ENCODE measurements at places on chromosomes 16 and 17.

GRCh38 chr16:57591086-57591869, 37.2 kb upstream of the ADGRG1 start:
- DNase-seq, result peak; percentile 91

- DNase-seq, result no peak
Measured at GRCh38 chr17:29038085-29038795, 4.7 kb upstream of the PIPOX start.

DNA sequence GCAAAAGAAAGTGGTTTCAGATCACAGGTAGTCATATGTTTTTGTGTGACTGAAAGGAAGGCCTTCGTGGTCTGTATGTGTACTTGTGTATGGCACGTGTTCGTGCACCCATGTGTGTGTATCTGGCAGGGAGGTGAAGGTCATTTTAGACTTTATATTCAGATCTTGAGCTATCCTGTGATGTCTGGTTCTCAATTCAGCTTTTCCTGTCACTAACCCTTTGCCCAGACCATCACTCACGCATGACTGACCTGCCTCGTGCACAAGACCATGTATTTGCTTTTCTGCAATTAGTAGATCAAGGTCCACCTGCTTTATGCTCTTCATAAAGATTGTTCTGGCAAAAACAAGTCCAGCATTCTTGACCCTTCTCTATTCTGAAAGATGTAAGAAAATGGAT, 139.7 kb upstream of the MAF start:
- DNase-seq, result no peak

- DNase-seq, result peak; percentile 90
Measured at GRCh38 chr17:58232707-58233156, 5.7 kb upstream of the LPO start.

DNA sequence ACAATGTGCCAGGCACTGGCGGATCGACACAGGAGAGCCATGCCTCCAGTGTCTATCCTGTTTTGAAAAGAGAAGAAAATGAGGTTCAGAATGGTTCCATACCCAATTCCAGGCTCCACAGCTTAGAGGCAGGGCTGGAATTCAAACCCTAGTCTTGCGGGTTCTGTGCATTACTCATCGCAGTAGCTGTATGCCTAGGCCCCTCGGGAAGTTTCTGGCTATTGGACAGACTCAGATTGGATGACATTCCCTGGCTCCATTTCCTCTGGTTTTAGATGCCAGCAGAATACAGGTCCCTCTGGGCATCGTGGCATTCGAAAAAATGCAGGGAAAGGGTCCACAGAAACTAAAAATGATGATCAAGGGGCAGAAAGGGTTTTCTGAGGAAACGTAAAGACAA, 184.7 kb downstream of the COPRS start:
- no peak for DNase-seq

DNA sequence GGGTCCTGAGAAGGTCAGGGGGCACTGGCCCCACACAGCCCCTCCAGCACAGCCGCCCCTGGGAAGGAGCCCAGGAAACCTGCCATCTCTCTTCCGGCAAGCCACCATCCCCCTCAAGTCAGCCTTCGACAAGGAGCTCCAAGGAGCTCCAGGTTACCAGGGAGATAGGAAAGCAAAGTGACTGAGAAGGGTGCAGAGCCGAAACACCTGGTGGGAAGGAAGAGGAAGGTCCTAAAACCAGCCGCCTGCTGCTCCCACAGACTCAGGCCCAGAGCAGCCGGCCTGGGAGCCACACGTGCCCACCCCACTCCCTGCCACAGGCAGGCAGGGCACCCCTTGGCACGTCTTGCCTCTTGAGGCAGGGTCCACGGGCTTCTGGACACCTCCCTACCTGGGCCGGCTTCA, 80.7 kb downstream of the TIMM22 start:
- no peak for DNase-seq

GRCh38 chr16:57600048-57600835, 28.2 kb upstream of the ADGRG1 start:
- peak; percentile 51 for DNase-seq

- peak; percentile 73 for DNase-seq
Measured at GRCh38 chr17:58332778-58333735, 4.5 kb upstream of the TSPOAP1 start.

GRCh38 chr17:4560837-4561256, 470 bp upstream of the GGT6 start:
- DNase-seq, result no peak

DNA sequence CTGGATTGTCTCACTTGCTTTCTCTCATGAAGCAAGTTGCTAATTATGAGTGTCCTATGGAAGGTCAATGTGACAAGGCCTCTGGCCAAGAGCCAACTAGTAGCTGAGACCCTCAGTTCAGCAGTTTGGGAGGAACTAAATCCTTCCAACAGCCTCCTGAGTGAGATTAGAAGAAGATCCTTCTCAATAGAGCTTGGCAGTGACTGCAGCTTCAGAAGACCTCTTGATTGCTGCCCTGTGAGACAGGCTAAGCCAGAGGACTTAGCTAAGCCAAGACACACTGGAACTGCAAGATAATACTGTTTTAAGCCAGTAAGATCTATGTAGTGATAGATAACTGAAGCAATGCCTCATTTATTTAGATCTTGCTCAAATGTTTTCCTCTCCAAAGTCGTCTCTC, 34.3 kb downstream of the PCTP start:
- DNase-seq, result no peak

- no peak for DNase-seq
Measured at GRCh38 chr16:53672461-53672860, 31.2 kb downstream of the RPGRIP1L start.

DNA sequence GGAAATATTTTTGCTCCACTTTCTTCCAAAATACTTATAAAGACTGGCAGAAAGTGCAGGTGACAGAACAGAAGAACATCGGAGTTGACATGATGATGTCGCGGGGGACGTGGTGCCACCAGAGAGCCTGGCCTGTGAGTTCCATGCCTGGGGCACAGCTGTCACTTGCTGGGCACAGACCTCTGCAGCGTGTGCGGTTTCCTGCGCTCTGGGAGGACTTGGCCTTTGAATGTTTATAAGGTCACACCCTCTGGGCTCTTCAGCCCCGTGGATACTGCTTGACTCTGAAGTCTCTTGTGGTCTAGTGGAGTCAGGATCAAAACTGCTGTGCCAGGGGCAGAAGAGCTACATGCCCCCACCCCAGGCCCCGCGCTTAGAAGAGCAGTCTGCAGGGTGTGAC, 357.9 kb downstream of the SLC39A11 start:
- no peak for DNase-seq

DNA sequence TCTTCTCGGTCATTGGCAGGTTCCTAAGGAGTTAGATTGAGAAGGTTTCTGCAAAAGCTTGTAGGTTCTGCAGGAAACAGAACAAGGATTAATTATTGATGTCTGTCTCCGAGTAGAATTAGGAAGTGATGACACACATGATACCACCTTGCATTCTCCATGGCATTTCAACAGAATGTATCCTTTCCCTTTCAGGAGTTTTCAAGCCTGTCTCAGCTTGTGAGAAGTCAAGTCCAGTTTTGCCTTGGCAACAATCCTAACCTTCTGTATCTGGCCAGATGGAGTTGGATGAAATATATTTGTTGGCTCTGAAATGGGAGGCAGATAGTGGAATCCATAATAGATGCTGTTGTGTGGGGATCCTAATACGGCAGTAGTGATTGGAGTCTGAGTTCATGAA, 235.5 kb downstream of the SHISA9 start:
- DNase-seq, result no peak

GRCh38 chr17:18981642-18982424, 22.7 kb downstream of the FAM83G start:
- DNase-seq, result no peak

DNA sequence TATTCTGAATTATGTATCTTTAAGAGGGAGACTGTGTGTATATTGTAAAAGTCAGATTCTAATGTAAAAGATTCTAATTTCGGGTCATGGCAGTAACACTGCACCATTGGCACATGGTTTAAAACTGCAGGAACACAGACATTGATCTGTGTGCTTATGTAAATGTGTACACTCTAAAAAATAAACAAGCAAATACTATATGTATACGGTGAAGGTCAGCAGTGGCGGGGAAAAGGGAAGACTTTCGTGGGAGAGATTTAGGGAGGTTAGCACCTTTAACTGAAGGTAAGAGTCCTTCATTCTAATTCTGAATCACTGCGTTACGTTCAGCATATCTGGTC, 157.8 kb upstream of the FAM20A start:
- DNase-seq, result no peak

DNA sequence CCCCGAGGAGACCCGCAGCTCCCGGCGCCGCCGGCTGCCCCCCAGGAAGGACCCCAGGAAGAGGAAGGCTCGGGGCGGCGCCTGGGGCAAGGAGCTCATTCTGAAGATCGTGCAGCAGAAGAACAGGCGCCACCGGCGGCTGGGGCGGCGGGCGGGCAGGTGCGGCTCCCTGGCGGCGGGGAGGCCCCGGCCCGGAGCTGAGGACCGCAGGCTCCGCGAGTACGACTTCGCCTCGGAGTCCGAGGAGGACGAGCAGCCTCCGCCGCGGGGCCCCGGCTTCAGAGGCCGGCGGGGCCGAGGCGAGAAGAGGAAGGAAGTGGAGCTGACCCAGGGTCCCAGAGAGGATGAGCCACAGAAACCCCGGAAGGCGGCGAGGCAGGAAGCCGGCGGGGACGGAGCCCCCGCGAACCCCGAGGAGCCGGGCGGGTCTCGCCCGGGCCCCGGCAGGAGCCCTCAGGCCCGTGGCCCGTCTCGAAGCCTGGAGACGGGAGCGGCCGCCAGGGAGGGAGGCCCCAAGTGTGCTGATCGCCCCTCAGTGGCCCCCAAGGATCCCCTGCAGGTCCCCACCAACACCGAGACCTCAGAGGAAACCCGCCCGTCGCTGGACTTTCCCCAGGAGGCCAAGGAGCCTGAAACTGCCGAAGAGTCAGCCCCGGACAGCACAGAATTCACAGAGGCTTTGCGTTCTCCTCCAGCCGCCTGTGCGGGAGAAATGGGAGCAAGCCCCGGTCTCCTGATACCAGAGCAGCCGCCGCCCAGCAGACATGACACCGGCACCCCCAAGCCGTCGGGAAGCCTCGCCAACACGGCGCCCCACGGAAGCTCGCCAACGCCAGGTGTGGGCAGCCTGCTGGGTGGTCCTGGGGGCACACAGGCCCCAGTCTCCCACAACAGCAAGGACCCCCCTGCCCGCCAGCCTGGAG, 22.3 kb upstream of the ZFPM1 start:
- DNase-seq, result peak; percentile 53

- no peak for DNase-seq
Measured at GRCh38 chr16:49474741-49475140, 101.1 kb downstream of the C16orf78 start.

- DNase-seq, result peak; percentile 63
Measured at GRCh38 chr17:75404731-75405364, 630 bp downstream of the GRB2 start.

- no peak for DNase-seq
Measured at GRCh38 chr17:74465378-74466110, 890 bp upstream of the CD300A start.

DNA sequence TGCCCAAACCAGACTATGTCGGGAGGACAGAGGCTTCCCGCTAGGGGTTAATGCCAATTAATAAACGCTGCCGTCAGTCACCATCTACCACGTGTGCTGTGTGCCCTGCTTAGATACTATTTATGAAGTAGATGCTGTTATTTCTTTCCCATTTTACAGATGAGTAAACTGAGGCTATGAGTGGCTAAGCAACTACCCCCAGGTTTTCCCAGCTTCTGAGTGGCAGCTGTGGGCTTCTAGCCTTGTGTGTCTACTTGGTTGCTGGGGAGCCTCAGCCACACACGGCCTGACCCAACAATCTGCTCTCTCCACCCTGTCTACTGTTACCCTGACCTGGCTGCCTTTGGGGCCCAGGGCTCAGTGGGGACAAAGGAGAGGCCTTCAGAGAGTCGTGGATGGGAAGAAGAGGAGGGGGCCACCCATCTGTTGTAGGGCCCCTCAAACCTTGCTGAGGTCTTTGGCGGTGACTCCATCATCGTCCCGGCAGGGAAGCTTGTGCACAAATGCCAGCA, 7.1 kb downstream of the GIT1 start:
- DNase-seq, result no peak

GRCh38 chr17:33381201-33381600, 88.1 kb upstream of the ASIC2 start:
- no peak for DNase-seq

DNA sequence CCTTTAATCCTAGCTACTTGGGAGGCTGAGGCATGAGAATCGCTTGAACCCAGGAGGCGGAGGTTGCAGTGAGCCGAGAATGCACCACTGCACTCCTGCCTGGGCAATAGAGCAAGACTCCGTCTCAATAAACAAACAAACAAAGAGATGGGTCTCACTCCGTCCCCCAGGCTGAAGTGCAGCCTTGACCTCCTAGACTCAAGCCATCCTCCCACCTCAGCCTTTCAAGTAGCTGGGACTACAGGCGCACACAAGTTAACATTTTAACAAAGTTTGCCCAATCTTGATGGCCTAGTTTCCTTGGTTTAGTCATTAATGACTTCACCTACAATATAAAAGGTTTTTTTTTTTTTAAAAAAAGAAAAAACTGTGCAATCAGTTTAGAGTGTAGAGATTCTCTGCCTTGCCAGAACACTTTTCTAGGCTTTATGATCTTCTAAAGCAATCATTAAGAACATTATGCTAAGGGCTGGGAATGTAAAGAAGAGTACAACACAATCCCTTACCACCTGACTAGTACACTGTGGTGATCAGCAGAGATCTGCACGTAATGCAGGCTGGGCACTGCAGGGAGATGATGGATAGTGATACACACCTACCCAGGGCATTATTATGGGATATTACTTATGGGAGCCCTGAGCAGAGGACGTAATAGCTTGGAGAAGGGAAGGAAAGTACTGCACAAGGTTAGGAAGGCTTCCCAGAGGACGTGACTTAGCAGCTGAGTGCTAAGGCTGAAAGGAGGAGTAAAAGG, 6.9 kb downstream of the GOT2 start:
- DNase-seq, result no peak

GRCh38 chr17:2412561-2413021, 11.7 kb upstream of the MNT start:
- DNase-seq, result no peak

DNA sequence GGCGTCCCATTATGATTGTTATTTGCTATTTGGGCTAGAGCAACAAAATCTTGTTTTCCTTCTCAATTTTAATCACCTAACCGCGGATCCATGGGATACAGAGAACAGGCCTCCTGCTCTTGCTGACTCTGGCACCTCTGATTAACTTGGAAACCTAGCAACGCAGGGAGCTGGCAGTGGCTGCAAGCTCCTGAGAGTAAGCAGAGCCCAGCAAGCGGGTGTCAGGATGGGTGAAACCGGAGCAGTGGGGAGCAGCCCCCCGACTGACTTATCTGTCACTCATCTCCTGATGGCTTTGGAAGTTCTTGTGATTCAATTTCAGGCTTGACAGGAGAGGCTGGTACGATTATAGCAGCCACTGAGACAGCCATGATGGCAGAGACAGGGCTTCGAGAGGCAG, 45.5 kb upstream of the CDC42EP4 start:
- DNase-seq, result no peak
